Stomach (tissue), 19 donors: ENCODE measurements at places on chromosomes 16 and 17. TPM values are rescaled to one million over a fixed set of nuclear protein-coding genes. Genes with fewer than 3 reads are reported as not detected.

DNA sequence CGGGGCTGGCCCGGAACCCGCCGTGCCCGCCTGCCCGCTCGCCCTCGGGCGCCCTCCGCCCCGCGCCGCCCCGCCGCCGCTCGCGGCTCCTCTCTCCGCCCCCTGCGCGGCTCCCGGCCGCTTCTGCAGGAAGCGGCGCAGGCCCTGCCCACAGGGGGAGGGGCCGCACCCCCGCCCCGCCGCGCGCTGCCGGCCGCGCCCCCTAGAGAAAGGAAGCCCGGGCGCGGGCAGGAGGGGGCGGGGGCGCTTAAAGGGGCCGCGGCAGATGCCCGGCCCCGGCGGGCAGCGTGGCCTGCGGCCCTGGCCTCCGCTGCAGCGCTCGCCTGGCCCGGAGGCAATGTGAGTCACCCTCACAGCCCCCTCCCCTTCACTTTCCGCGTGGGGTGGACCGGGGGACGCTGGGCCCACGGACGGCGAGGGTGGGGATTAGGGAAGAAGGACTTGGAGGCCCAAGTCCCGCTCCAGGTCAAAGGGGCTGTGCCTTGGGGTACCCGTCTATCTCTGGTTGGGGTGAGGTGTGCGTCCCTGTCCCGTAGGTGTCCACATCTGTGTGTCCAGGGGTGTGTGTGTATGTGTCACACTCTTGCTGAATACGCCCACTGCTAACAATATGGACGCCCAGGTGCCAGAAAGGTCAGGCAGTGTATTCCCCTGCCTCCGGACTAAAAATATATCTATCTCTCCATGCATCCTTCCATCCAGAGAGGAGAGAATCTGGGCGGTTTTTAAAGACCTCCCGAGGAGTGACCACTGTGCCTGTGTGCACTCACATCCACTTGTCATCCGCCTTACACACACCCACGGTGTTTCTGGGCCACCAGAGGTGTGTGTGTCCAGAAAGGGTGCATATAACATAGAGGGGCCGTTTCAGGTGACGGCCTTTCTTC, at the start of gene GIT1:
Gene GIT1 (minus strand): TSS at position 125 of the 887 bp plus-strand sequence. CDS start 270 bp downstream, outside the sequence.
- peaks cover 85% of the 10 kb centered on the region for H3K4me1 ChIP-seq
- H3K27ac ChIP-seq = peak within 1 kb of the TSS; percentile 76
- H3K4me3 ChIP-seq = peak within 1 kb of the TSS; percentile 78

GRCh38 chr17:35716897-35717465, 14.5 kb upstream of the RASL10B start:
- H3K27me3 ChIP-seq = no peaks in the 10 kb centered on the region
- H3K4me3 ChIP-seq = no peak overlapping the region
- no peaks in the 10 kb centered on the region for H3K36me3 ChIP-seq

- DNase-seq = no peak
- no peaks in the 10 kb centered on the region for H3K27me3 ChIP-seq
- H3K4me3 ChIP-seq = no peak overlapping the region
- H3K4me1 ChIP-seq = peaks cover 11% of the 10 kb centered on the region
- no peak overlapping the region for H3K27ac ChIP-seq
Observed at GRCh38 chr16:3977376-3977775, 96.9 kb upstream of the CREBBP start.

DNA sequence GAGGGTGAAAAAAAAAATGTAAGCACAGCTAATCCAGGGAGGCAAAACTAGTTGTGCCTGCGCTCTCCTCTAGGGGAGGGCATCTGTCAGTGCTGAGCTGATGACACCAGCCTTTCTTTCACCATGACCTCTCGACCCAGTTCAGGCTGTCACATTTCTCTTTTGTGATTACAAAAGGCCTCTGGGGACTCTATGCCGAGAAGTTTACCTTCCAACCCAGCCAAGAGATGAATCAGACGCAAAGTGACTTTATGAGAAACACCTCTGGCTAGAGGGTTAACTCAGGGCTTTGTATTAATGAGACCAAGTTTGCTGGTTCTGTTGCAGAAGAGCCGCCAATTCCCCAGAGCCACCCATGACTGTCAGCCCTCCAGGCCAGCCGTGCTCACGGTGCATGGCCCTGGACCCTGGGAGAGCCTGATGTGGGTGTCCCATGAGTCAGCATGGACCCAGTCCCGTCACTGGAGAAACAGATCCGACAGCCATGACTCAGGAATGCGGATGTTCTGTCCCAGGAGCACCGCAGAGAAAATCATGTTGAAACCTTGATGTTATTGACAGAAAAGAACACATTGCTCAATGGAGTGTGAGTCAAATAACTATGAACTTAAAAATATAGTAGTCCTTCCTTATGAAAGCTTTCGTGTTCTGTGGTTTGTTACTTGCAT, 437.2 kb downstream of the HS3ST3B1 start:
- no peaks in the 10 kb centered on the region for H3K27me3 ChIP-seq
- no peak overlapping the region for H3K4me3 ChIP-seq
- H3K36me3 ChIP-seq = no peaks in the 10 kb centered on the region
- no peaks in the 10 kb centered on the region for H3K4me1 ChIP-seq
- H3K27ac ChIP-seq = no peak overlapping the region
- DNase-seq = peak; percentile 28

DNA sequence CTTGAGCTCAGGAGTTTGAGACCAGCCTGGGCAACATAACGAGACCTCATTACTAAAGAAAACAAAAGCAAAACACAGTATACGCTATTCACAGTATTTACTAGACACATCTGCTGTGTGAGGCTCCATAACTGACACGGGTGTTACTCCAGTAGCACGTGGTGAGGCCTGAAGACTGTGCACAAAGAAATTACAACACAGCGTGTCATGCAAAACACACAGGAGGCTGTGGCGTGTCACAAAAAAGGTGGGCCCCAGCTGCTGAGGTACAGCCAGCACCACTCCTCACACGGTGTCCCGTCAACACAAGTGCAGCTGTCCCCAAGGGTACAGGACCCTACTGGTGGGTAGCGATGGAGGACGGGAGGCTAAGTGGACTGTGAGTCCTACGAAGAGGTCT, 2.7 kb downstream of the CYBC1 start:
- no peaks in the 10 kb centered on the region for H3K27me3 ChIP-seq
- H3K4me3 ChIP-seq = no peak overlapping the region
- H3K4me1 ChIP-seq = peaks cover 29% of the 10 kb centered on the region
- DNase-seq = no peak
- H3K27ac ChIP-seq = no peak overlapping the region

DNA sequence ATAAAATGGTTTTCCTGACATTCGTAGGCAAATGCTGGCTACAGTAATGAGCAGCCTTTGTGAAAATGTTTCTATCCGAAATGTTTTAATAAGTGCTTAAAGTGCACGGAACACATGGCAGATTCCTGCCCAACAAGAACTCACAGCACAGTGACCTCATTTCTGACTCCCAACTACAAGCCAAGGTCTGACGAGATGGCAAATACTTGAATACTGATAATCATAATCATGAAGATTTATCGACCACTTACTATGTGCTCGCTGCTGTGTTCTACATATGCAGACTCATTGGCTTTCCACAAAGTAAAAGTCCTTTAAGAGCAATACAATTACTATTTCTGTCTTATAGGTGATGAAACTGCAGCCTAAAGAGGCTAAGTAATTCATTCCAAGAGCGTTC, 238.1 kb upstream of the CDH5 start:
- no peak for DNase-seq
- H3K27ac ChIP-seq = no peak overlapping the region
- H3K4me1 ChIP-seq = no peaks in the 10 kb centered on the region
- H3K36me3 ChIP-seq = no peaks in the 10 kb centered on the region
- no peak overlapping the region for H3K4me3 ChIP-seq

GRCh38 chr16:47965439-47965838, 190.4 kb downstream of the ABCC12 start:
- H3K36me3 ChIP-seq = no peaks in the 10 kb centered on the region
- no peaks in the 10 kb centered on the region for H3K4me1 ChIP-seq
- H3K27ac ChIP-seq = no peak overlapping the region
- no peaks in the 10 kb centered on the region for H3K27me3 ChIP-seq

GRCh38 chr17:30292286-30292858, 628 bp upstream of the BLMH start:
- H3K4me1 ChIP-seq = peaks cover 8% of the 10 kb centered on the region
- no peak for DNase-seq
- H3K4me3 ChIP-seq = peak overlapping the region; percentile 99

SCARF1 gene
- total RNA-seq = 4.1 TPM

ARL5C gene
- total RNA-seq = not detected

SLX4 gene
- 5.1 TPM for total RNA-seq

DNA sequence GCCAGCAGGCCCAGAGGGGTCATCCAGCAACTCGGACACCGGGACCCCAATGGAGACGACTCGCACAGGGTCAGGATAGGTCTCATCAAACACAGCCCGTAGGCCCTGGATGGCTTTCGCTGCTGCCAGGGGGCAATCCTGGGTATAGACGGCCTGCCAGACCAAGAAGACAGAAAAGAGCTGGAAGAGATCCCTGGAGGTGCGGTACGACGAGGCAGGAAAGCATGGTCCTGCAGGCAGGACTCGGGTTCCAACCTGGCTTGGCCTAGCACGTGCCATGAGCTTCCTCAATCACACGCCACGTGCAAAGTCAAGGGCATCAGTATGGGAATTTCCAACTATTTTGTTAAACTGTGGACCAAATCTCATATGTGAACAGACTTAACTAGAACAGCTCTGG, 6.3 kb upstream of the EXOSC6 start:
- no peak overlapping the region for H3K4me3 ChIP-seq
- peaks cover 100% of the 10 kb centered on the region for H3K36me3 ChIP-seq
- no peak for DNase-seq
- no peaks in the 10 kb centered on the region for H3K4me1 ChIP-seq
- H3K27ac ChIP-seq = no peak overlapping the region

DNA sequence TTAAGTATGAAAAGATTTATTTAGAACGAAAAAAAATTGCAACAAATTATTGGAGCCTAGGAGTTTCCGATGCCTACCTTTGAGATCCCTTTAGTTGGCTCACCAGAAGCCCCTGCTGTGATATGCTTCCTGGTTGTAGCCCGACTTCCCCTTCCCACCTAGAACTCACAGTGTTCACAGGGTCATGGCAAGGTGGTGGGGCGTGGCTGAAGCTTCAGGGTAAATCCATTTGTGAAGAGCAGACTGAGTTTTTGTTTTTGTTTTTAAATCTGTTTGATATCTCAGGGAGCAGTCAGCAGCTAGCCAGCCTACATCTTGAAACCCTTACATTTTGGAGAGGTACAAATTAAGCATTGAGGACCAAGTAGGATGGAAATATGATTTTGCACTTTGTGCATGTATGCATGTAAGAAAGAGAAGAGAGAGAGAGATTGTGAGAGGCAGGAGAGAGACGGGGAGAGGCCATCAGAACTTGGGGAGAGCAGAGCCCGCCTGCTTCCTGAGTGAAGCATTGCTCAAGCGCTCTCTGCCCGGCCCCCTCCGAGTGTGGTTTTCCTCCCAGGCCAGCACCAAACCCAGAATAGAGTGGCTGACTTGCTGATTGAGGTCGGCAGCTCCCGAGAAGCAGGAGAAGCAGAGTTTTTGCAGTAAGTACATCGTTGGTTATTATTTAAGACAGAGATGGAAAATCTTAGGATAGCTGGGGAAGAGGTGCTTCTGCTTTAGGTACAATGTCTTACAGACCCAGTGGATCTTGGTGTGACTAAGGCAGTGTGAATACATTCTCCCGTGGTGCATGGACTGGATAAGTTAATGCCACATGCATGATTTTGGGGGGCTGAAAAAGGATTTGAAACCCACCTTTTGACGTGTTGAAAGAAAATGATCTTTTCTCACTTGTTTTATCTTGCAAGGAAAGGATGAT, 64.2 kb downstream of the SPECC1 start:
- H3K4me3 ChIP-seq = peak overlapping the region; percentile 9
- peaks cover 23% of the 10 kb centered on the region for H3K4me1 ChIP-seq
- no peaks in the 10 kb centered on the region for H3K36me3 ChIP-seq
- H3K27me3 ChIP-seq = no peaks in the 10 kb centered on the region
- peak; percentile 34 for DNase-seq
- no peak overlapping the region for H3K27ac ChIP-seq

- no peak overlapping the region for H3K27ac ChIP-seq
- DNase-seq = peak; percentile 65
- no peak overlapping the region for H3K4me3 ChIP-seq
- H3K4me1 ChIP-seq = peaks cover 41% of the 10 kb centered on the region
- no peaks in the 10 kb centered on the region for H3K27me3 ChIP-seq
- H3K36me3 ChIP-seq = no peaks in the 10 kb centered on the region
Observed at GRCh38 chr17:9162275-9162985, 141.1 kb downstream of the NTN1 start.

- peaks cover 73% of the 10 kb centered on the region for H3K36me3 ChIP-seq
- H3K4me1 ChIP-seq = peaks cover 80% of the 10 kb centered on the region
- no peak overlapping the region for H3K4me3 ChIP-seq
- no peaks in the 10 kb centered on the region for H3K27me3 ChIP-seq
Observed at GRCh38 chr17:75847614-75848522, 3.7 kb upstream of the UNC13D start.

TSPOAP1 gene
- total RNA-seq = 68.8 TPM

TBC1D3L gene
- 2.8 TPM for total RNA-seq

DNA sequence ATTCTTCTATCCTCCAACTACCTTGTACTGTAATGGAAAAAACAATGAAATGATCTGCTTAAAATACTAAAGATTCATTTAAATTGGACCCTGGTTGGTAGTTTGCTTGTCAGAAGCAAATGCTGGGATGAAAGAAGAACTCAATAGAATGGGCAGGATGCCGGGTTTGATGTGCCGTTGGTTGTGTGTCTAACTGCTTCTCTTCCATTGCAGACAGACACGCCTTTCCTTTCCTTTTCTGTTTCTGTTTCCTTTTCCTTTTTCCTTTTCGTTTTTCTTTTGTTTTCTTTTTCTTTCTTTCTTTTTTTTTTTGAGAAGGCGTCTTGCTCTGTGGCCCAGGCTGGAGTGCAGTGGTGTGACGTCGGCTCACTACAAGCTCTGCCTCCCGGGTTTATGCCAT, 64.6 kb downstream of the PLCG2 start:
- H3K4me1 ChIP-seq = no peaks in the 10 kb centered on the region
- no peak overlapping the region for H3K27ac ChIP-seq
- no peak overlapping the region for H3K4me3 ChIP-seq
- no peaks in the 10 kb centered on the region for H3K27me3 ChIP-seq

DNA sequence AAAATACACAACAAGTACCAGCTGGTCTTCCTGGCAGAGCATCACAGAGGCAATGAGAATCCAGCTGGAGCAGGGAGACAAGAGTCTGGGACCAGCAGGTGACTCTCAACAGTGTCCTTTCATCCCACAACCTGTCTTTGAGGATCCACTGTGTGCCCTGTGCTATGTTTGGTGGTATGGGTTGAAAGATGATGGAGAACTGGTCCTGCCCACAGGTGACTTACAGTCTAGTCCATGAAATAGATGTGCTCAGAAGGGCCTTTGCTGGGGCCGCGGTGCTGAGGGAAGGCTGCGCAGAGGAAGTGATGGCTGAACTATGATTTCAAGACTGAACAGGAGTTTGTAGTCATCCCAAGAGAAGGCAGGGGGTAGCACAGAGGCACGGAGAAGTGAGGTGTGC, 17.9 kb downstream of the WNT3 start:
- H3K27me3 ChIP-seq = peaks cover 10% of the 10 kb centered on the region
- no peaks in the 10 kb centered on the region for H3K36me3 ChIP-seq
- no peak overlapping the region for H3K27ac ChIP-seq
- DNase-seq = no peak

ST6GALNAC2 gene
- 12.9 TPM for total RNA-seq

BCO1 gene
- total RNA-seq = 2.2 TPM
